Liver (tissue), 10 donors: ENCODE measurements at places on chromosomes 6 and 20. TPM values are rescaled to one million over a fixed set of nuclear protein-coding genes. Genes with fewer than 3 reads are reported as not detected.

GRCh38 chr6:100344761-100345160 is 120.0 kb downstream of the SIM1 start:
- no peak for DNase-seq

DNA sequence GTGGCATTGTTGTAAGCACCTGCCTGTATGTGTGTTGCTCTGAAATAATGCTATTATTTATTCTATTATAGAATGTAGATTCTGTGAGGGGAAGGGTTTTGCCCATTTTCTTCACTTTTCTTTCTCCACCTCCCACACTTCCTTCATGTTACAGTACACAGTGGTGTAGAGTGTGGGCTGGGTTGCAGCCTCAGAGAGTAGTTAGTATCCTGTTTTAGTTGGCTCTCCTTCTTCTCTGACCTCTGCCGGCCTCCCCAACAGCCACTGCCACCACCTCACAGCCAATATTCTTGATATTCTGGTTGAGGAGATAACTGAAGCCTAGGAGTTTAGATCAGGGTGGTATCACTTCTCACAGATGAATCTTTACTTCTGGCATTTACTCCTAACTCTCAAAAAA is 143.4 kb downstream of the BCKDHB start:
- DNase-seq, result no peak

DNA sequence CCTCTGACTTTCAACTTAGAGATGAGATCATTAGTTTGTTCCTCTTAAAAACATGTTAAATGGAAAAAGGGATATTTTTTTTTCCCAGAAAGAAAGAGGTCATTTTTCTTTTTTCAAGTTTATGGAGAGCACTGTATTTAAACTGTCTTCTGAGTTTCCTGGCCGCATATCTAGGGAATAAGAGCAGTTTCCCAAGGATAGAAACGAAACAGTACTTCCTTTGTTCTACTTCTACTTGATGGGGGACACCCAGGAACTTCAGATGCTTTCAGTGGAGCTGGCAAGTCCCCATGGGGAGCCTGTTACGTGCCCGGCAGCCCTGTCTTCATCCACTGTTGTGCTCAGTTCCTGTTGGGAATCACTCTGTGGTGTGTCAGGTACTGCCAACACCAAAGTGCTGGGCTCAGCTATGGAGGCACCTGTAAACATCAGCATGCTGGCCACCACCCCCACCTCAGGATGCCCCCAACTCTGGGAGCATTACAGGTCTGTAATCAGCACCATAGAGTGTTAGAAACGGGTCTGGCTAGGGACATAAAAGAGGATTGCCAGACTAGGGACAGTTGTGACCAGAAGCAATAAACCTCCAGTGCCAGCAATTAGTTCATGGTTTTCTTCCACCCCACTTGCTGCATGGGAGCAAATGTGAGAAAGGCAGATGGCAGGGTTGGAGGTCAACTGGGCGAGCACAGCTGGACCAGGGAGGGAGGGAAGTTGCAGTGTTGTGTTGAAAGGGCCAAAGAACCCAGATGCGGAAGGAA is 221.7 kb upstream of the ECI2 start:
- DNase-seq, result no peak

- no peak for DNase-seq
Measured at GRCh38 chr20:59933296-59933848, at the start of gene SYCP2. TSS of gene SYCP2 (minus strand) at chr20:59933637. CDS start at chr20:59922413, 11,224 bp downstream.

The CHRNA4 gene
- 23.3 TPM for total RNA-seq
